ENCODE measurements at places on chromosomes 16 and 17. TPM values are rescaled to one million over a fixed set of nuclear protein-coding genes. Genes with fewer than 3 reads are reported as not detected.

ZNF385C gene
- 0.28 TPM for total RNA-seq

SEPTIN1 gene
- total RNA-seq, result 205 TPM

NLRC3 gene
- 98.8 TPM for total RNA-seq

CBX4 gene
- 147 TPM for total RNA-seq

MT1M gene
- not detected for total RNA-seq

NUDT16L1 gene
- total RNA-seq, result 35.0 TPM

SLC38A10 gene
- total RNA-seq, result 90.5 TPM

TBC1D3G gene
- total RNA-seq, result not detected

KRTAP3-1 gene
- not detected for total RNA-seq

ABCC12 gene
- not detected for total RNA-seq

CCDC40 gene
- total RNA-seq, result 1.5 TPM

C17orf50 gene
- total RNA-seq, result not detected

P3H4 gene
- total RNA-seq, result 7.5 TPM

LRRC46 gene
- 2.7 TPM for total RNA-seq

HSF4 gene
- total RNA-seq, result 8.3 TPM

HP gene
- total RNA-seq, result not detected

HOXB4 gene
- 5.7 TPM for total RNA-seq

P2RX5 gene
- 7.8 TPM for total RNA-seq

MYH8 gene
- not detected for total RNA-seq

PERCC1 gene
- 0.96 TPM for total RNA-seq

RHBDL1 gene
- 4.2 TPM for total RNA-seq

CACNG1 gene
- not detected for total RNA-seq

ADORA2B gene
- 0.14 TPM for total RNA-seq

RAB11FIP3 gene
- 51.0 TPM for total RNA-seq

MT1E gene
- total RNA-seq, result 0.40 TPM

SEZ6 gene
- 0.33 TPM for total RNA-seq

G6PC1 gene
- total RNA-seq, result not detected

KRT25 gene
- total RNA-seq, result not detected

NUTF2 gene
- 43.2 TPM for total RNA-seq

CAPNS2 gene
- 0.60 TPM for total RNA-seq

CDK12 gene
- 119 TPM for total RNA-seq

KRTAP4-4 gene
- total RNA-seq, result not detected

SEC14L5 gene
- total RNA-seq, result 0.93 TPM

TMEM88 gene
- total RNA-seq, result 27.6 TPM

NTN3 gene
- not detected for total RNA-seq

PSMB3 gene
- total RNA-seq, result 129 TPM

SLX4 gene
- total RNA-seq, result 15.5 TPM

LPO gene
- total RNA-seq, result not detected

CCL2 gene
- not detected for total RNA-seq

ANKFN1 gene
- total RNA-seq, result not detected

DLX3 gene
- total RNA-seq, result not detected

SAMD14 gene
- total RNA-seq, result 1.1 TPM

STX1B gene
- 1.6 TPM for total RNA-seq

CCL23 gene
- total RNA-seq, result 0.80 TPM

TPSG1 gene
- total RNA-seq, result 0.40 TPM

TIMP2 gene
- 8.2 TPM for total RNA-seq

ASGR2 gene
- total RNA-seq, result not detected

PRCD gene
- total RNA-seq, result 0.77 TPM

KRT31 gene
- total RNA-seq, result not detected

GUCY2D gene
- not detected for total RNA-seq

PPP1R27 gene
- total RNA-seq, result not detected

SCN4A gene
- 0.14 TPM for total RNA-seq

TERB1 gene
- total RNA-seq, result 1.0 TPM

INO80E gene
- total RNA-seq, result 75.0 TPM

PROCA1 gene
- 5.8 TPM for total RNA-seq

AOC2 gene
- 3.5 TPM for total RNA-seq
